Activated naive CD4-positive, alpha-beta T cell treated with anti-CD3 and anti-CD28 coated beads, Interleukin-2, amount 50 U/mL, for 72 hours (primary cell): ENCODE measurements at places on chromosomes 5 and 9. TPM values are rescaled to one million over a fixed set of nuclear protein-coding genes. Genes with fewer than 3 reads are reported as not detected.

Gene GABBR2
- not detected for total RNA-seq

Gene WWC1
- 1.9 TPM for total RNA-seq

Gene SLC9A3
- total RNA-seq: 1.6 TPM

Gene RLN2
- total RNA-seq: 4.6 TPM

Gene HMHB1
- not detected for total RNA-seq

Gene FAM53C
- total RNA-seq: 48.4 TPM

DNA sequence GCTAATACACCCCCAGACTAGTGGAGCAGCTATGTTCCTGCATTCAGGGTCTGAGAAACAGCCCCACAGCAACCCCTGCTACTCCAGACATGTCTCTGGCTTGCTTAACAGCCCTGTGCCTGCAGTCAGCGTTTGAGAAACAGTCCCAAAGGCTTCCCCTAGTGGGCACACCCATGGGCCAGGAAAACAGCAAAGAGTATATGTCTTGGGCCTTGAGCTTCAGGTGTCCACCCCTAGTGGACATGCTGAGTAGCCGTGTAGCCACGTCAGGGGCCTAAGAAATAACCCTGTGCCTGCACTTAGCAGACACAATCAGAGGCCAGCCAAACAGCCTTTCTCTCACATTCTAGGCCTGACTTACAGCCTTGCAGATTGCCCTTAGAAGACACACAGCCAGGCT is 698.6 kb downstream of the PTPRD start:
- DNase-seq: no peak

- DNase-seq: no peak
Observed at GRCh38 chr9:77764894-77765780, 117.0 kb upstream of the GNA14 start.

GRCh38 chr9:128720841-128721486 is 3.0 kb downstream of the ZDHHC12 start:
- no peak for DNase-seq

DNA sequence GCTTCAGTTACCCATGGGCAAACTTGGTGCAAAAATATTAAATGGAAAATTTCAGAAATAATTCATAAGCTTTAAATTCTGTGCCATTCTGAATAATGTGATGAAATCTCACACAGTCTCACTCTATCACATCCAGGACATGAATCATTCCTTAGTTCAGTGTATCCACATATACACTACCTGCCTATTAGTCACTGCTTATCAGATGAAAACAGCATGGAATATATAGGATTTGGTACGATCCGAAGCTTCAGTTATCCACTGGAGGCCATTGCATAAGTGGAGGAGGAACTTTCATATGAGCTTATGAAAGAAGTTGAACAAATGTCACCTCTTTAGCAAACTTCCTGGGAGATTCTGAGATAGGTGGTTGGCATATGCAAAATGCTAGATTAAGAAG is 64.2 kb downstream of the GAPVD1 start:
- DNase-seq: no peak

DNA sequence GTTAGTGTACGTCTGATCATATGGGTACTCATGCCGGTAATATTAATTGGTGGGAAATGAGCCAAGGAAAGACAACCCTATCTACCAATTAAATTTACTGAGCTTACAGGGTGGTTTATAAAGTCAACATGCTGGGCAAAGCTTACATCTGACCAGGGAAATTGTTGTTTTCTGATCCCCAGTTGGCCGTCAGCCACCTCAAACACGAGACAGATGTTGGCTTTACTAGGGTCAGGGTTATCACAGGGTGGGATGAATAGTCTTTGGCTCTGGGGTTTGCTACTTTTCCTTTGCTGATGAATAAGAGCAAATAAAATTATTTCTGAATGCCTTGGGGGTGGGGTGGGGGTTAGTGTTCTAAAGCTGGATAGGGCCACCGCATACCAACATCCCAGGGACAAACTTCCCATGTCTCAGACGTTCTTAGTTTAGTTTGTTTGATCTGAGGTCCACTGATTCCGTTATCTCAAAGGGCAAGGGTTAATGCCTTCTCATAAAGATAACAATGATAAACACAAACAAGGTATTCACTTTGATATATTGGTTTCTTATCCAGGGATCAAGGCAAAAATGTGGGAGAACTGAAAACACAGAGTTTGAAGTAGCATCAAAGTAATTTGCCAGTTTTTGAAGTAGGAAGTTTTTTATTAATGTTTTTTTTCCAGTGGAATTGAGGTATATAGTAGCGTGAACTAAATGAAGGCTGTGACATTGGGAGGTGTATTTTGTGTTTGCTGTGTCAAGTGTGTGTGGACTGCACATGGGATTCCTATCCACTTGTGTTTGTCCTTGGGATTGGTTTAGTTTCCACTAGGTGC is 109.1 kb upstream of the RPS23 start:
- no peak for DNase-seq

- no peak for DNase-seq
Observed at GRCh38 chr9:121294866-121295661, 27.1 kb downstream of the GSN start.

DNA sequence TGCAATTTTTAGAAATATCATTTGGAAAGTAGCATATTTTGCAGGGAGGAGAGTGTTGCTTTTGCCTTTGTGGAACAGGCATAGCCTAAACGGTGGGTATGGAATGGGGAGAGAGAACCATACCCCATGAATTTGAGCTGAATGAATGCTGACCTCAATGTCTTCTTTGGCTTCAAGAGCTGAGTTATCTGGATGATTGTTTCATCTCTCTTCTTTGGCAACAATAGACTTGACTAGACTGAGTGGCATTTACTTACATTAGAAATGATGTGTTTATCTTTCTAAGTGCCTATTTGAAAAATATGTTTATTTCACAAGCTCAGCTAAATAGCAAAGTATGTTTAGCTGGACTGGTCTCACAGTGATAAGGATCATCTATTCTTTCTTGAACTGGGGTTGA is 42.8 kb downstream of the SPEF2 start:
- DNase-seq: no peak

DNA sequence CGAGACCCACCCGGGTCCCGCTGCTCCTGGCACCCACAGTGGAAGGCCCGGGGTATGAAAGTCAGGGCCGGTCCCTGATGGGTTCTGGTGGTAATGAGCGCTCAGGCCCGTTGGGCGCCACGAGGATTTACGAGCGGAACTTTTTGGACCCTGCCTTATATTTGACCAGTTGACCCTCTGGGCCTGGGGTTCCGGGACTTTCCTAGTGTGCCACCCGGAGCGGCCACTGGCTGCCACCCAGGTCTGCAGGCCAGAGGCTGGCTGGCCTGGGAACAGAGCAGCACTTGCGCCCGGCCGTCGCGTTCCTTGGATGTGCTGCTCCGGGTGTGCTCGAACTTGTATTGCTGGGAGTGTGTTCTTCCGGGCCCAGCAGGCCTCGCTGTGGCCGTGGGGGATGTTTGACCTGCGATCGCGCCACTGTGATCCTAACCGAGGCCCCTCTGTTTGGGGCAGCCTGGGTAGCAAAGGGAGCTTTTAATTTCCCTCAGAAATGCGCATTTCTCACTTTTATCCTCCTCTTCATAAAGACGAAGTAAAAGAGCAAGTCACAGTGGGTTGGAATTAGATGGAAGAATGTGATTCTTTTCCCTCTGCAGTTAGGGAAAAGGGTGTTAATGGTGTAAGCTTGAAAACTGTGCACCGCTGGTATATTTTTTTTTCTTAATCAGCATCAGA is 1.2 kb downstream of the F2RL1 start:
- DNase-seq: no peak

DNA sequence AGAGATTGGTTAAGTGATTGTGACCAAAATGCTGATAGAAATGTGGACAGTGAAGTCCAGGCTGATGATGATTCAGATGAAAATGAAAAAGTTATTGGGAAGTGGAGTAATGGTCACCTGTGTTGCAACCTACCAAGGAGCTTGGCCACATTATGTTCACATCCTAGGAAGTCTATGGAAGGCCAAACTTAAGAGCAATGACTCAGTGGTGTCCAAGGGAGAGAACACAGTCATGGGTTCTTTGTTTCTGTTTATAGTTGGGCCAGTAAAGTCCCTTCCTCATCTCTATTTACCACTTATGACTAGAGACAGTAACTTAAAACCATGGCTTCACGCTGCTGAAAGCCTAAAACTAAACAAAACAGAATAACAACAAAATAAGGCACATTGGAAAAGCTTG is 555.3 kb upstream of the DAB2 start:
- DNase-seq: no peak

DNA sequence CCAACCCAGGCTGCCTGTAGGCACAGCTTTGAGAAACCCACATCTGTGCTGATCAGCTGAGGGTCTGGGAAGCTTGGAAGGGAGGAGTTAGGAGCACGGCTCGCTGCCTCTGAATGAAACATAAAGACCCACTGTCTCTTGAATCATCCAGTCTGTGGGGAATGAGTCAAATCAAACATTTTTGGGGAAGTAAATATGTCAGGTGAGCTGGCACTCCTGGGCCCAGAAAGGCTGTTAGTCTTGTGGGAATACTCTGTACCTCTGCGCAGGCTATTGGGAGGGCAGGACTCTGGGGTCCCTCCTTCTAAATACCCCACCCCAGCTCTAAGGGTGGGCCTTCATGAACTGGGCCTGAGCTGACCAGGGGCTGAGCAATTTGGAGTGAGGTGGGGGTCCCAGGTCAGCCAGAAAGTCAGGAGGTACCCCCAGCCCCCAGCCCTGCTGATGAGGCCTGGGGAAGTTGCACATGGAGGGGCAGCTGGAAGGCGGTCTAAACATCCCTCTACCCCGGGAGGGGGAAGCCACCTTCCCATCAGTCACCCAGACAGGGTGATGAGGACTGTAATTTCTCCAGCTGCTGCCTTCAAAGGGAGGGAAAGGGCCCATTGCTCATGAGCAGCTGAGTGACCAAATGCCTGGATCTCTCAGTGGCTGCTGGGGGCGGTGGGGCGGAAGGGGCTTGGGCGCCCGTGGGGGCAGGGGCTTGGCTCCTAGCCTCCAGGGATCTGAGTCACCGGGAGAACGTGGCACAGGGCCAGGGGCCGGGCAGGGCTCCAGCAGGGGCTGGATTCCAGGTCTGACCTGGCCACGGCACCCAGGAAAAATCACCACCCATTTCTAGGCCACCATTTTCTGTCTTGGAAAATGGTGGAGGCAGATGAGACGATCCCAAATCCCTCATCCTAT is 10.8 kb downstream of the FIBCD1 start:
- DNase-seq: no peak

GRCh38 chr9:105236261-105236660 is 8.2 kb upstream of the SLC44A1 start:
- DNase-seq: no peak

GRCh38 chr5:25448646-25449045 is 803.9 kb upstream of the CDH10 start:
- DNase-seq: no peak

- DNase-seq: no peak
Observed at GRCh38 chr9:135914921-135915320, 7.6 kb upstream of the CAMSAP1 start.

DNA sequence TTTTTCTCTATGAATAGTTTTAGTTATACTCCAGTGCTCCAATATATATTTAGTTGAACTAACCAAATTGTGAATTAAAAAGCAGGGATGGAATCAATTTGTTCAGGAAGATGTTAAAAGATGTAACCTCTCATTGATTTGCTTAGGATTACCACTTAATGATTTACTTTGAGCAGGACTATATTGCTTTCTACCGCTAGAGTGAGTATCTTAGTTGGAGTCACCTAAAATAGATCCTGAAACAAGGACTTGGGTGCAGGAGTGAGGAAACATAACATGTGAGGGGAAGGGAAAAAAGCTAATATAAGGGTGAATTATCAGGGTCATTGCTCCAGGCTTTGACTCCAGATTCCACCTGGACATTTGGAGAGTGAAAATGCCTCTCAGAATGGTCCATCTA is 2277.4 kb upstream of the C9orf72 start:
- DNase-seq: no peak

DNA sequence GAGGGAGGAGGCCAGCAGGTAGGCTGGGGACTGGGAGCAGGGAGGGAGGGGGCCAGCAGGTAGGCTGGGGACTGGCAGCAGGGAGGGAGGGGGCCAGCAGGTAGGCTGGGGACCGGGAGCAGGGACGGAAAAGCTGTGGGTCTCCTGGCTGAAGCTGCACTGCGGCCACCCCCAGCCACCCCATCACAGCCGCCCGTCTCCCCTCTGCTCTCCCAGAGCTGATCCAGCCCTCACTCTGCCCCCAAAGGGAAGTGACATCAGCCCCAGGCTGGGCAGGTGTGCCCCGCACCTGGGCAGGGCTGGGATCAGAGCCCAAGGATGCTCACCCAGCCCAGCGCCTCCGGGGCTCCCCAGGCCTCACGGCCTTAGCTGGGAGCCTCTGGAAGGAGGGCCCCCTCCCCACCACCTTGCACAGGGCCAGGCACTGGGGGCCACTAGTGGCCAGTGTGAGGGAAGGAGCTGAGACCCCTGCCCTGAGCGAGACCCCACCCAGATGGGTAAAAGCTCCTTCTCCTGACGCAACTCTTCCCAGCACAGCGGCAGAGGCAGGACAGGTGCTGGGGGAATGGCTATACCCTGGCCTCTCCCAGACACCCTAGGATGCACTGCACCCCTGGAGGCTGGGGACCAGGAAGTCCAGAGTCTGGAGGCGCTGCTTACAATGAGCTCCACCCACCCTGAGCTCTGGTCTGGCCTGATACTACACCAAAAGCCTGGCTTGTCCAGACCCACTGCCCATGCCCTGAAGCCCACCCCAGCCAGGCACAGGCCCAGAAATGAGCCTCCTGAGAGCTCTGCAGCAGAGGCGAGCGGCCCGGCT is 11.6 kb downstream of the AGPAT2 start:
- no peak for DNase-seq

DNA sequence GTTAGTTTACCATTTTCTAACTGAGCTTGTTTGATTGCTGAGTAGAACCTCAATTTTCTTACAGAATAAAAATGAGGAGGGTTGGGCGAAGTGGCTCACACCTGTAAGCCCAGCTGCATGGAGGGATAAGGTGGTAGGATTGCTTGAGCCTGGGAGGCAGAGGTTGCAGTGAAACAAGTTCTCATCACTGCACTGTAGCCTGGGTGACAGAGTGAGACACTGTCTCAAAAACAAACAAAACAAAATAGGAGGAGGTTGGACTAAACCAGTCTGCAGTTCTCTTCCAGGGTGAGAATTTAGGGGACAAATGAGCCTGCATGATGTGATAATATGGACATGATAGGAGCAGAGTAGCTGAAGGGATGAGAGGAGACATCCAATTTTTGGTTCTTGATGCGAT is 57.3 kb downstream of the SLC27A6 start:
- no peak for DNase-seq

DNA sequence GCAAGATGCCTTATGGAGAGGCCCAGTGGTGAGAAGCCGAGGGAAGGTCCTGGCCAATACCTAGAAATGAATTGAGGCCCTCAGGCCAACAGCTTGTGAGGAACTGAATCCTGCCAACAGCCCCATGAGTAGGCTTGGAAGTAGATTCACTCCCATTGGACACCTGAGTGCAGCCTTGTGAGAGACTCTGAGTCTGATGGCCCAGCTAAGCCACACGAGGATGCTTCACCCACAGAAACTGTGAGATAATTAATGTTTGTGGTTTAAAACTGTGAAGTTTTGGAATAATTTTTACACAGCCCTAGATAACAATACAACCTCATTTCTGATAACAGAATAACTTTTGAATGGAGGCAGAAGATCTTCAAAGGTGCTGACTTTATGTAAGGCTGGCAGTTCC is 65.9 kb upstream of the DAP start:
- DNase-seq: no peak

GRCh38 chr5:180631549-180632383 is 17.6 kb downstream of the FLT4 start:
- no peak for DNase-seq
